ENCODE measurements at places on chromosomes 2 and 18.

DNA sequence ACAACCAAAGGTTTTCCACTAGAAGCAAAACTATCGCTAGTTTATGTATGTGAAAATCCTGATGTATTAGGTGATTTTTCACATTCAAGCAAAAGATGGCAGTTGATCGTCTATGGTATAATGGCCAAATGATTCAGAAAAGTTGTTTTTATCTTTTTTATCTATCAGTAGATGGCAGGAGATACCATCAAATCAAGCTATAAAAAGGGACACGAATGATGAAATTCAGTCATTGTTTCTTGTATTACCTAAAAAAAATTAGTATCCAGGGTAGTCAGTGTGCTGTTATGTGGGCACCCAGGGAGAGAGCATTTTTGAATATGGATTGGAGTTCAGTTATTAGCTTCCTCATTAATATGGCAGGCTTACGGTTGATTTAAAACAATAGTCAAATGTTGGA, 22.9 kb upstream of the CAVIN2 start:
- DNase-seq = no peak

- DNase-seq = no peak
These were observed 369.7 kb downstream of the INSIG2 start for GRCh38 chr2:118457951-118458350.

- no peak for DNase-seq
These were observed 21.3 kb downstream of the PLEKHB2 start for GRCh38 chr2:131126436-131126835.

GRCh38 chr18:22067682-22068081, 101.7 kb upstream of the GATA6 start:
- no peak for DNase-seq

- DNase-seq = no peak
These were observed 23.9 kb downstream of the GAREM1 start for GRCh38 chr18:32446780-32447179.

GRCh38 chr2:171247741-171248662, 87.3 kb upstream of the TLK1 start:
- no peak for DNase-seq

- DNase-seq = no peak
These were observed 321.3 kb upstream of the EPAS1 start for GRCh38 chr2:45975752-45976517.

GRCh38 chr2:28801726-28802125, 8.9 kb upstream of the SPDYA start:
- DNase-seq = no peak

DNA sequence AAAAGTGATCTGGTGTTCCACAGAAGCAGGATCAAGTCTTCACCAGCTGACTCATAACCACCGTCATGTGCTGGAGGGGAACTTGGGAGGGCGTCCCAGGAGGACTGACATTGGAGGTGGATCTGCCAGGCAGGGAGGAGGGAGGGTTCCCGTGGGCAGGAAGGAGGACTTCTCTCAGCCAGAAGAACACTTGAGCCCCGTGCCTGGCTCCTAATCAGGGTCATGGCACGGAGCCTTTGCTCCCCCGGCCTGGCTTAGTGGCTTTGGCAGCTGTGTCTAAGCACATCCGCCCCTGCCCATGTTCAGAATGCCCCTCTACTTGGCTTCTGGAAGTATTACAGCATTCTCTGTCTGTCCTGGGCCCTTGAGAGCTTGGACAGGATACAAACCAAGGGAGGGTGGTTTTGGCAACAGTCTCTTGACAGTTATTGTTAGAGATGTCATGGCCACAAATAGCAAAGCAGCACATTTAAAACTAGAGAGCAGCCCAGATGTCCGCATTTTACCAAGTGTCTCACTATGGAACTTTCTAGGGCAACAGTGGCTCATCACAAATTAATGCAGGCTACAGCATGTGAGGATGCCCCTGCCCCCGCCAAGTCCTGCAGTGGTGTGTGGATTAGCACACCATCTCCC, 11.5 kb downstream of the PPP1R7 start:
- no peak for DNase-seq

GRCh38 chr18:52341608-52342381, 1.8 kb downstream of the DCC start:
- peak; percentile 5 for DNase-seq

DNA sequence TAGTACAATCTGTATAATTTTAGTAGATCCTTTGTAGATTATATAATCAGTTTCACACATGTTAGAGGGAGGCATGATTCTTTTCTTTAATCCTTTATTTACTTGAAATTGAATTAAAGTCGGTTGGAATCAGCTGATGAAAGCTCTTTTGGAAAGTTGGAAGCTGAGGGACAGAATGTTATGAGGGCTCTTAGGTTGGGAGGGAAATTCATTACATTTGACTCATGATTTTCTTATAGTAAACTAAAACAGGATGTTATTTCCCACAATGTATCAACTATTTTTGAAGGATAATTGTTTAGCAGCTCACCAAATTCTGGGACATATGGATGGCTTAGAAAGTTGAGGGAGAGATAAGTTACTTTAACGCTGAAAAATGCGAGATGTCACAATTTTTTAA, 52.7 kb upstream of the TMEFF2 start:
- DNase-seq = no peak

GRCh38 chr18:65146482-65147021, 604.3 kb upstream of the CDH7 start:
- DNase-seq = no peak

DNA sequence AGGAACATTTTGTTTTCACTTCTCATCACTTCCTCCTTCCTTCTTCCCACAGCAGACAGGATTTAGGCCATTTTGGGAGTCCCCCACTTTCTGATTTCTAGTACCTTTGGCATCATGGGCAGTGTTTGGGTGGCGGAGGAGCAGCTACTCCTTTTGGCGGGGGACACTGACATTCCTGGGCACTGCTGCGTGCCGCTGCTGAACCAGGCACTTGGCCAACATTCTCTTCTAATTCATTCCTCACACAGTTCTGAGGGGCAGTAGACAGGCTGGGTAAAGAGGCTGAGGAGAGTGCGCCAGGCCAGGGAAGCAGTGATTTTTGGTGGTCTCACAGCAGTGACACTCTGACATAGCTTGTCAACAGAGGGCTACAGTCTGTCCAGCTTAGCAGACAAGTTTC, 270.2 kb downstream of the LOXHD1 start:
- DNase-seq = no peak

DNA sequence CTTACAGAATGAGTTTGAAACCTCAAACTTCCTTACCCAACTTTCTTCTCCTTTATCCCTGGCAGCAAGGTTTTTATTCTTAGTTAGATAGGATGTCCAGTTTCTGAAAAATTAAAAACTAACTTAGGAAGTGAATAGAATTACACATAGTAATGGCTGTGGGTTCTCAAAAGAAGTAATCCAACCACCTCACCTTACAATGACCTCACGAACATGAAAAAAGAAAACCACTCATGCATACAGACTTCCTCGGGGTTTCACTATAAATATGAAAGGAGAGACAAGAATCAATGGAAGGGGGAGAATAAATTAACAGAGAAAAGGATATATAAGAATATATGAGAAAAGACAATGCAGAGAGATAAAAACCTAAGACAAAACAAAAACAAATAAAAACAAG, 1044.3 kb upstream of the KLHL29 start:
- DNase-seq = no peak

GRCh38 chr2:171941316-171941699, 19.0 kb downstream of the HAT1 start:
- no peak for DNase-seq

DNA sequence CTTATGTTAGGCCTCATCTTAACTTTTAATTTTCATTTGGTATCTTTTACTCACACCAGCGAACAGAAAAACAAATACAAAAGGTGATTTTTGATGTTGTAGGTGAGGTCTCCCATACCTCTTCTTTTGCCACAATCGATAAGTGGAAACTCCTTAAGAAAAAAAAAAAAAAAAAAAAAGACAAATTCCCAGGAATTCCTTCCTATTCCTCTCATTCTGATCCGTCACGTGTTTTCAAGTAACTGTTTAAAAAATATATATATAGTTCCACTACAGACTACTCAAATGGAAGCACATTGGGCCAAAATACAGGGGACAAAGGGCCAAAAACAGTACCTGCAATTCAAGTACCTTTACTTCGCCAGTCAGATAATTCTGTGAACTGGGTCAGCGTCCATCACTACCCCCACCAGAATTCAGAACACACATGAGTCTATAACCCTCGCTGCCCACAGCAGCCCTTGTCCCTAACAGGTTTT, 16.5 kb downstream of the NMUR1 start:
- no peak for DNase-seq

DNA sequence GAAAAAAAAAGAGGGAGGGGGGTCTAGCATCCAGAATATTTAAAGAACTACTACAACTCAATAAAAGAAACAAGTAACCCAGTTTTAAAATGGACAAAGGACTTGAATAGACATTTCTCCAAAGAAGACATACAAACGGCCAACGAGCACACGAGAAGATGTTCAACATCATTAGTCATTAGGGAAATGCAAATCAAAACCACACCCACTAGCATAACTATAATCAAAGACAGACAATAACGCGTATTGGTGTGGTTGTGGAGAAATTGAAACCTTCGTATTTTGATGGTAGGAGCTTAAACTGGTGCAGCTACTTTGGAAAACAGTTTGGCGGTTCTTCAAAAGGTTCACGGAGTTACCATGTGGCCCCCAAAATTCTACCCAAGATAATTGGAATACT, 64.3 kb upstream of the CAB39 start:
- DNase-seq = no peak

GRCh38 chr2:174336501-174337336, 2.0 kb downstream of the SP9 start:
- DNase-seq = no peak

- no peak for DNase-seq
These were observed 32.6 kb downstream of the CIB4 start for GRCh38 chr2:26608557-26608956.

- DNase-seq = no peak
These were observed 562.2 kb upstream of the VWC2L start for GRCh38 chr2:213848631-213849030.

- DNase-seq = no peak
These were observed 1.4 kb downstream of the ATIC start for GRCh38 chr2:215313255-215313613.

- DNase-seq = peak; percentile 35
These were observed 678 bp downstream of the PIAS2 start for GRCh38 chr18:46916551-46917107.

GRCh38 chr2:12047761-12048160, 301.3 kb downstream of the LPIN1 start:
- no peak for DNase-seq

GRCh38 chr2:224849264-224849663, 133.1 kb upstream of the CCDC195 start:
- no peak for DNase-seq

DNA sequence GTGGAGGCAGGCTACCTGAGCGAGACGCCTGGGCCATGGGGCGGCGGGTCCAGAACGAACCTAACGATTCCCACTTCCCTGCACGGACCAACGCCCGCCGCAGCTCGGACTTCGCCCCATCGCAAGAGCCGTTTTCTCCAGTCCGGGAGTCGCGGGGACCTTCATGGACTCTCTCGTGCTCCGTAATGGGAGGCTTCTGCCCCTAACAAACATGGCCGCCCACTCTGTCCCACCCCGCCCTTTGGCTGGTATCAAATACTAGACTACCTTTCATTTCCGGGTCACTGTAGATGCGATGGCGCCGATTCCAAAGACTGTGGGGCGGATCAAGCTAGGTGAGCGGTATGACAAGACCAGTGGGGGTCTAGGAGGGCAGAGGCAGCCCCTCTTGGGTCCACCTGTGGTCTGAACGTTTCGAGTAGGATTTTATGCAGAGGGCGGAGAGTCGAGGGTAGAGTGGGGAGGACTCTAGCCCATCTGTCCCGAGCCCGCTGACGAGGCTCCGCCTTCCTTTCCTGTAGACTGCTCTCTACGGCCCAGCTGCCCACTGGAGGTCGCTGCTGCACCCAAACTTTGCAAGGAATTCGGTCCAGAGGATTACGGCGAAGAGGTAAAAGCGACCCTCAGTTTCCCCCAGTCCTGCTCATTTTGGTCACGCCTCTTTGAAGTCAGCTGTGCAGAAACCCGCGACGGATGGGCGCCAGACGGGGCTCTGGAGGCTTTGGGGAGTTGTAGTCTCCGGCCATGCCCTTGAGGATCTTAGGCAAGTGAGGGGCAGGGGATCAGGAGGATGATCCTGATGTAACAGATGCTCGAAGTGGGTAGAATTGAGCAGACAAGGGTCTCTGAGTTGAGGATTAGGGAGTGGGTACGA, at the start of the genes CCDC142 and TTC31:
TSS of gene CCDC142 (minus strand) at position 198 of the 874 bp plus-strand sequence. CDS start at position 37, 161 bp downstream.
TSS of gene TTC31 (plus strand) at position 281 of the 874 bp plus-strand sequence. CDS start at position 296, 15 bp downstream.
- peak; percentile 88 for DNase-seq

DNA sequence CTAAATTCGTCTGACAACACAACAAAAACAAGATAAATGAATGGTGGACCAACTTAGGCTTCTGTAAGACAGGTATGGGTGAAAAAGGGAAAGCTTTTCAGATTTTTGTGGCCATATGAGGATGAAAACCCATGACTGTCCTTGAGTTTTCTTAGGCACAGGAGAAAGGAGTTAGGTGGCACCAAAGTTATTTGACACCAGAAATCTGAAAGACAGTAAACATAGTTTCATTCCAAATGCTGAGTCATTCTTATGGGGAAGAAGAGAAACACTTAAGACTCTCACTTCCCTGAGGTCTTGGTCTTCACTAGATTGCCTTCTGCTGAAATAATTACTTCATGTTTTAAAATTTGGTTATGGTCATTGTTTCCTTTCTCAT, 5.2 kb upstream of the GPD2 start:
- DNase-seq = peak; percentile 31

GRCh38 chr2:236844711-236845110, 241.0 kb upstream of the COPS8 start:
- no peak for DNase-seq

DNA sequence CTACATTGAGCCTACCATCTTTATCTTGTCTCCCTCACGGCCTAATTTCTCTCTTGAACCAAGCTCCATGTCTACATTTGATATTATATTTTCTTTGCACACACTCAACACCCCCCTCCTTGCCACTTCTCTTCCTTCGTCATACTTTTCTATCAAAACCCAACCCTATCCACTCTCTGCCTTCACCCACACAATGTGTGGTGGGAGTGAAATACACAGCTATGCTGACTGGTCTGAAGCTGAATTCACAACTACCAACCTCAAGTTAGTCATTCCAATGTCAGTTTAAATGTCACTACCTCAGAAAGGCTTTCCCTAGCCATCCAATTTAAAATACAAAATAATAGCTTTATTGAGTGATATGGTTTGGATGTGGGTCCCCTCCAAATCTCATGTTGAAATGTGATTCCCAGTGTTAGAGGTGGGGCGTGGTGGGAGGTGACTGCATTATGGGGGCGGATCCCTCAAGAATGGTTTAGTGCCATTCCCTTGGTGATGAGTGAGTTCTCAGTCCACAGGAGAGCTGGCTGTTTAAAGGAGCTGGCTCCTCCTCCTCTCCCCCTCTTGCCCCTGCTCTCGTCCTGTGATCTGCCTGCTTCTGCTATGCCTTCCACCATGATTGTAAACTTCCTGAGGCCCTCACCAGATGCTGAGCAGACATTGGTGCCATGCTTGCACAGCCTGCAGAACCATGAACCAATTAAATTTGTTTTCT, 112.1 kb downstream of the DTNB start:
- DNase-seq = no peak

GRCh38 chr2:207459990-207460757, 69.6 kb upstream of the CREB1 start:
- no peak for DNase-seq

GRCh38 chr2:212107989-212108388, 430.6 kb downstream of the ERBB4 start:
- DNase-seq = no peak
